Breast epithelium (tissue), 4 donors: ENCODE measurements at places on chromosomes 5 and 9. TPM values are rescaled to one million over a fixed set of nuclear protein-coding genes. Genes with fewer than 3 reads are reported as not detected.

- DNase-seq = no peak
These were observed 284.9 kb downstream of the BNC2 start for GRCh38 chr9:16585591-16585990.

- DNase-seq = no peak
These were observed 490.9 kb downstream of the GADD45G start for GRCh38 chr9:90095682-90096081.

Gene IGFBPL1
- not detected for total RNA-seq

DNA sequence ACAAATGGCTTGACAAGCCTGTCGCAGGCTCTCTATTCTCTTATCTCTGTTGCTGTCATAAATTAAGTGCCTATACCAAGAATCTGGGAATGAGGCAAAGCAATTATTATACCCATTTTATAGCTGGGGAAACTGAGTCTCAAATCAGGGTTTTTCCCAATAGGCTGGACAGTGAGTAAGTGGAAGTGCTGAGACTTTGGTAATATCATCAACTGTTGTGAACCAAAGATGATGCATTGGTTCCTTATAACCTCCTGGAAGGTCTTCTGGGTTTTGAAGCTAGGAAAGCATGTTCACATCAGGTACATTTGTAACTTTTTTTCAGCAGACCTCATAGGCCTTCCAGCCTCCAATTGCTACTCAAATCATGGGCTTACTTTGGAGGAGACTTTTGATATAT lies 25.6 kb upstream of the ZCCHC7 start:
- DNase-seq = no peak

Gene ANKRD34B
- total RNA-seq = not detected

Gene SLC36A3
- total RNA-seq = not detected

DNA sequence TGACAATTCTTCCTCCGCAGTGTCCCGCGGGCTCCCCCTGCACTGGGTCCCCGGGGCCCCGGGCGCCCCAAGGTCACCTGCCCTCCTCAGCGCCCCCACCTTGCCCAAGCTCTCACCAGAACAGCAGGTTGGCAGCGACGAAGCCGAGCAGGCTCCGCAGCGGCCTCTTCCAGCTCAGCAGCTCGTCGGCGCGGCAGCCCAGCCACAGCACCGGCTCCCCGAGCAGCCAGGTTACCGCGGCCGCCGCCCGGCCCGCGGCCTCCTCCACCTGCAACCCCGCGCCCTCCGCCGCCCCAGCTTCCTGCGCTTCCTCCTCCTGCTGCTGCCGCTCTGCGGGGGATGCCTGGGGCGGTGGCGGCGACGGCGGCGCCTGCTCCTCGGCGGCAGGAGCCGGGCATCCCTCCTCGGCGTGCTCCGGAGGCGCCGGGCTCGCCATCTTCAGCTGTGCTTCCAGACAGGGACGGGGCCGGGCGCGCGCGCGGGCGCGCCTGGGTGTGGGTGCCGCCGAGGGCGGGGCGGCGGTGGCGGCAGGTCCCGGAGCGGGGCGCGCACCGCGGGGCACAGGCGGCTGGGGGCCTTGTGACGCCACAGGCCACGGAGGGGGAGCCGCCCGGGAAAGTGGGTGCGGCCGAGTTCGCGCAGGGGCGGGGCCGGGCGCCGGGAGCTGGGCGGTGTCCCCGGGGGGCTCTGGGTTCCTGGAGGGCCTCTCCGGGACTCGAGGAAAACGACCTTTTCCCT lies at the start of gene RETREG1:
RETREG1 (minus strand) TSS at position 462 of the 738 bp plus-strand sequence; CDS start at position 436, 26 bp downstream.
- DNase-seq = peak; percentile 37

Gene HACD4
- 4.0 TPM for total RNA-seq

DNA sequence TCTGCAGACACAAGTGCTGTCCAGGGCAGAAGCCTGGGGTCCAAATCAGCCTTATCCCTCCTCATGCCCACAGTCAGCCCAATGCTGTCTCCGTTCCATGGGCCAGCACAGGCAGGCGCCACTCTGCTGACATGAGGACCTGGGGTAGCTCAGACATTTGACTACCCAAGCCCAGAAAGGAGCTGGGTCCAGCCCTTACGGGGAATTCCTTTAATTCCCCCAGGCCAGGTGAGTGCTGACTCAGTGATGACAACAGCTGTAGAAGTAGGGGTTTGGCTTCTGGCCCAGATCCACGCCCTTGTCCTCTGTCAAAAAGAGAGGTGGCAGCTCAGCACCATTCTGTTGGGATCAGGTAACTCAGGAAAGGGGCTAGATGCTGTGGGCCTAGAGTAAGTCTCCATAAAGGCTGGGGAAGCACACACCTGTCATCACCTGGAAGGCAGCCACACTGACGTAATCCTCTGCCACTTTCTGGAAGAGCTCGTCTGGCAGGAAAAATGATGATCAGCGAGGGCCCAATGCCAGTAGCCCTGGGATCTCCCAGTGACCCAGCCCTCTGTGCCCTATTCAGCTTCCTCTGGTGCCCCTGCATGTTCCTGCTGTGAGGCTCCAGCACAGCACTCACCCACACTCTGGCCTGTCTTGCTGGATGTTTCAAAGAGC lies 1.9 kb downstream of the RAB24 start:
- peak; percentile 84 for DNase-seq

- no peak for DNase-seq
These were observed 217.2 kb downstream of the DAB2IP start for GRCh38 chr9:121868626-121869025.

DNA sequence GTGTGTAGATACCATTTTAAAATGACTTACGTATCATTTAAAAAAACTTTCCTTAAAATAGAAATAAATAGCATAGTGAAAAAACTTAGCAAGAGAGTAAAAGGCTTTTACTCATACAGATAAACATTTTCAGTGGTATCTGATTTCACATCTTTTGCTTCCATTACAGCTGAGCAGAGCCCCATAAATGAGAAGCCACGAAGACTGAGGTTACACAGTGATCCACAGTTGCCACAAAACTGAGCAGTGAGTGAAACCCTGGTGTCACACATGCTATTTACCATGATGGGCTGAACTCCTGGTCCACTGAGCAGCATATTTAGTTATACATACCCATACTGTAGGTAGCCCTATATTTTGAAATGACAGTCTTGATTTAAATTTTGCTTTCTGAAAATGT lies 401.2 kb downstream of the KIAA0825 start:
- DNase-seq = no peak

DNA sequence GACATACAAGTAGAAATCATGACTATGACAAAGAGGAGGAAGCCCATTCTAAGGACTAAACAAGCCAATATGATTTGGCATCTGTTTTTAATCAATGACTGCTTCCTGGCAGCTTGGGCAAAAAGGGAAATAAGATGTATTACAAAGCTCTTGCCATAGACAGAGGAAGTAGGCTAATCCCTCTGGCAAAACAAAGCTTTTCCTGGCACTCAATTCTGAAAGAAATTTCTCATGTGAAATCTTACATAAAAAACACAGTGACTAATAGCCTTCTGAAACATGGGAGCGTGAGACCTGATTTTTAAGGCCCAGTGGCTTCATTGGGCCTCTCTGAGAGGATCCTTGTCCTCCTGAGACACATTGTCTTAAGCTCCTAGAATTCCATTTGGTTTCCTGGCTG lies 93.6 kb downstream of the COL23A1 start:
- DNase-seq = no peak

GRCh38 chr5:171578829-171579491 lies 159.5 kb downstream of the FGF18 start:
- DNase-seq = no peak

Gene AGXT2
- not detected for total RNA-seq

- DNase-seq = no peak
These were observed 93.7 kb downstream of the NDFIP1 start for GRCh38 chr5:142202282-142202681.

DNA sequence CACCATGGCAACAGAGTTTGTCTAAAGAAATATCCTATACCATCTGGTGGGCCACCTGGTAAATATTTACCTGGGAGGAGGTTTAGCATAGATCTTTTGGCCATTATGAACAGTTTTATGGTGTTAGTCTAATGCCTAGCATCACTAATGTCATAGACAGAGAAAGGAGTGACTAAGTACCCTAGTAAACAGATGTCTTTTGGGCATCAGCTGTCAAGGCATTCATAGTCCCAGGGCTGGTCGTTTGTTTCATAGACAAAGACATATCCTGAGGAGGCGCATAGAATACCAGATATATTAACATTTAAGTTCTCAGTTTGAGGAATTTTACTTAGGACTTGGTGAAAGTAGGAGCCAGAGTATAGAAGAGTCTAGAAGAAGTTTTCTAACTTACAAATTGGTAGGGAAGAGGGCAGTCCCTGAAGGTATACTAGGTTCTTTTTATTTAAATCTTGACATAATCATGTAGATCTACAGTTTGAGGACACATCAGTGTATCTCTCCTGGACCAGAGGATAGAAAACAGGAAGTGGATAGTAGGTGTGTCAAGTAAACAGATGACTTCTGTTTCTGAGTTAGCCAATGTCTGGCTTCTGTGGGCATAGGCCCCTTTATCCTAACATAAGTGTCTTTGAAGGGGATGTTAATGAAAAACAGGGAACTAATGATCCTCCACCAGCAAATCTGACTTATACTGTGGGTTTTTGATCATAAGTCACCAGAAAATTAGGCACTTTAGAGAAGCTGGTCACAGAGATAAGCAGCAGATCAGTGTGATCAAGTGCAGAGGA lies 105.0 kb upstream of the PRSS3 start:
- DNase-seq = no peak

DNA sequence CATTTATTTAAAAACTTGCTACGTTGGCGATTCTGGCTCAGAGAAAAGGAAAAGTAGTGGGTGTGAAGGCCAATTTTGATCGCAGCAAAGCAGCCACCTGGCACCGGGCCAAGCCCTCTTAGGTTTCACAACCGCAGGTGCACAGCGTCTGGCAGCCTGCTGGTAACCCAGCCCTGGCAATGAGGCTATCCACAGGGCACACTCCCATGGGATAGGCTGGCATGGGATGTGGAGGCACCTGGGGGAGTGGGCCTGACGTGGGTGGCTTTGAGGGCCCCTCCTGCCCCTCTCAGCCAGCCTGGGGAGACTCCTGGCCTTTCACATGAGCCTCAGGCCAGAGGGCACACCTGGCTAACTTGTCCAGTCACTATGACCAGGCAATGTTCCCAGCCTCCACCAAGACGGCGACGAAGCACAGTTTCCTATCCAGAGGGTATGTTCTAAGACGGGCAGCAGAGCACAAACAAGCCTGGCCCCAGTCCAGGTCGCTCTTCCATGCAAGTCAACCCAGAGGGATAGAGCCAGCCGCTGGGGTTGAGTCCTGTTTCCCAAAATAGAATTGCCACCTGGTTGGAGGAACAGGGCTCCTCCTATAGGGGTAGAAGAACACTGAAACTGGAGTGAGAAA lies 19.0 kb downstream of the CMBL start:
- peak; percentile 86 for DNase-seq

Gene CER1
- total RNA-seq = not detected

Gene TRIM7
- 5.2 TPM for total RNA-seq

Gene DMRT2
- total RNA-seq = 5.2 TPM

- DNase-seq = no peak
These were observed 592.1 kb downstream of the PRELID2 start for GRCh38 chr5:145243016-145243415.

Gene CCDC192
- total RNA-seq = not detected

DNA sequence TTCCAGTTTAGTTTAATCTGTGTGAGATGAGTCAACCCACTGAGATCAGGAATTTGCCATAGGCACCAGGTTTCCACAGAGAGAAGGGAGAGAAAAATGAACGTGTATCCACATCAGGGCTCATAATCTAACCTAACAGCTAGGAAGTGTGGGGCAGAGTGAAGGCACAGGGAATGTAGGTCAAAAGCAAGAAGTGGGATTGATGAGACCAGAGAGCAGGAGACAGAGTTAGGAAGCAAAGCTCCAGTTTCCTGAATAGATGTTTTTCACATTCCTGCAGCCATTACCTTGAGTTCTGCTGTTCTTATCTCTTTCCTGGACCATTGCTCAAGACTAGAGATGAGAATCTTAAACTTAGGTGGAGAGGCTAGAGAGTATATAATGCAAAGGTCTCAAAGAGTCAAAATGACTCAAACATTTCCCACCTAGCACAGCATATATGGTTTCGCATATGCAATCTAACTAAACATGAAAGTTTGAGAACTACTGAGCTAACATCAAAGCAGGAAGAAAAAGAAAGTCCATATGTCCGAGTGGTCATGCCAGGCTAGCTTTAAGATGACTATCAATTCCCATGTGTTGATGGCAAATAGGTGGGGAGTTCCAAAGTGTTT lies 41.1 kb upstream of the GNAQ start:
- no peak for DNase-seq

Gene PCDHA9
- 0.16 TPM for total RNA-seq

Gene SLC6A7
- total RNA-seq = 0.15 TPM

DNA sequence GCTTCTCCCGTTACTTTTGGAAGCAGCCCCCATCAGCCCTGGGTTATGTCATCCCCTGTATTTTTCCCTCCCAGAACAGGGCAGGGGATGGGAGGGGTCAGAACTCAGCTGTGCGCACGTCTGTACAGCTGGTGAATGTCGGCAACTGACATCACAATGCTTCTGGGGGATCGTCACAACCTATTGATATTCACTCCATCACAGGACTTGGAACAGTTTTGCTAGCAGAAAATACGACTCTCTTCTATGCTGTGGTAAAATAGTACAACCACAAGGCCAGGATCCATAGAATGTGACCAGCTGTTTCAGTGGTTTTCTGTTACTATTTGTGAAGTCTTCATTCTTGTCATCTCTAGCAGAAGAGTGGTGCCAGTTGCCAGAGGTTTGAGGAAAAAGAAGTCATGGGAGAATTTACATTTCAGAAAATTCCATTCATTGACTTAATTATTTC lies 77.1 kb upstream of the KLF4 start:
- DNase-seq = no peak

Gene OR1Q1
- not detected for total RNA-seq

DNA sequence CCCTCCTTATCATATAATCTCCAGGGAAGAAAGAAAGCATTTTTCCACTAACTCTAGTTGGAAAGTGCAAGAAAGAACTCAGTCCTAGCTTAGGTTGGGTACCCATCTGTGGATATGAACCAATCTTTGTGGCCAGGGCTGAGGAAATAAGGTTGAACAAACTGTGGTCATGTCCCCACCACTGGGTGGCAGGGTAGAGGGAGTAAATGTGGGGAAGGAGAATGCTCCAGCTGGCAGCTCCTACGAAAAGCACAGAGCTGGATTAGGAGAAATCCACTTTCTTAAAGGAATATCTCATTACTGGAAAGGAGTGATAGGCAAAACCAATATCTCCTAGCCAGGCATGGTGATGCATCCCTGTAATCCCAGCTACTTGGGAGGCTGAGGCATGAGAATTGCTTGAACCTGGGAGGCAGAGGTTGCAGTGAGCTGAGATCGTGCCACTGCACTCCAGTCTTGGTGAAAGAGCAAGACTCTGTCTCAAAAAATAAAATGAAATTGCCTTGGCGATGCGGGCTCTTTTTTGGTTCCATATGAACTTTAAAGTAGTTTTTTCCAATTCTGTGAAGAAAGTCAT lies 175.1 kb downstream of the CCDC192 start:
- DNase-seq = no peak

Gene SPARC
- 2,507 TPM for total RNA-seq

DNA sequence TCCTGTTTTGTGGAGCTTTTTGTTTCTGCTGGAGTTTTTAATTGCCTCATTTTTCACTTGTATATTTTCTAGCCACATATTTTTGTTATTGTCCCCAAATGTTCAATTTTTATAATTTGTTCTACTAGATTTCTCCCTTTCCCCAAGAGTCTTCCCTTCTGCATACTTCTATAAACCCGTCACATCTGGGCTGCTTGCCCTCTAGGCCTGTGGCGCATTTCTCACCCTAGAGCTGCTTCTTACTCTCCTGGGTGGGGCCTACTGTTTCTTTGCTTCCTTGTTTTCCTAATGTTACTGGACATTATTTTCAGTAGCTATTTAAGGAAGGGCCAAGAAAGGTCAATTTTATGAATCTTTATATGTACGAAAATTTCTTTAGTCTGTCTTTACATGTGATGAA lies 51.5 kb downstream of the NXNL2 start:
- no peak for DNase-seq
